ENCODE measurements at places on chromosomes 3 and 15. TPM values are rescaled to one million over a fixed set of nuclear protein-coding genes. Genes with fewer than 3 reads are reported as not detected.

DNA sequence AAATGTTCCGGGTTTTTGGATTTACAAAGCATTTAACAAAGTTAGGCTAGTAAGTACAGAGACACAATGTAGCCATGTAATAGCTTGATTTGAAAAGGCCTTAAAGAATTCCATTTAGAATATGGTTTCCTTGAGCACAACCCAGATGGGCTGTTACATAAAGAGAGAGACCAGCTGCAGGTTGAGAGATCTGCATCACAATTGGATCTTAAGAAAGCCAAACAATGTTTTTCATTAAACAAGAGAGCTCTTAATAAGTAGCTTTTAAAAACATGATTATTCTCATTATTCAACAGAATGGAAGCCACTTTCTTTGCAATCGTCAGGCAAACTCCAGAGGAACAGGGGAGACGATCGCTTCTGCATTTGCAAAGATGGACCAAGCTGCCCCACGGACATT, 300.3 kb downstream of the OCA2 start:
- no peak for DNase-seq

The IL17RE gene
- total RNA-seq: 7.7 TPM

DNA sequence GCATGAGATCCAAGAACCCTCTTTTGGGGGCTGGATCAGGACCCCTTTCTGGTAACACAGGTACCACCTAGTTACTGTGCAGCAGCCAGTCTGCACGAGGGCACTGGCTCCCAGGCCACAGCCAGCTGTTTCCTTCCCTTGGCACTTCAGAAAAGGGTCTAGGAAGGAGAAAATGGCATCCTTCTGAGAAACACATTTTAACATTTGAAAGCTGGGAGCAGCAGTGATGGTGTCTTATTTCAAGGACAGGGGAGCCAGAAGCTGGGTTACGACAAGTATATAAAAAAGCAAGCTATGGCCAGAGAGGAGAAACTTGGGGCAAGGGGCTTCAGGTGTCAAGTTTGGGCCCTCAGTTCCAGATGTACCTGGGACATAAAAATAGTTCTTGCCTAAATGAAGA, 282.8 kb downstream of the CTNNB1 start:
- DNase-seq: no peak

- no peak for DNase-seq
These were observed 450.3 kb downstream of the IL5RA start for GRCh38 chr3:2659896-2660295.

DNA sequence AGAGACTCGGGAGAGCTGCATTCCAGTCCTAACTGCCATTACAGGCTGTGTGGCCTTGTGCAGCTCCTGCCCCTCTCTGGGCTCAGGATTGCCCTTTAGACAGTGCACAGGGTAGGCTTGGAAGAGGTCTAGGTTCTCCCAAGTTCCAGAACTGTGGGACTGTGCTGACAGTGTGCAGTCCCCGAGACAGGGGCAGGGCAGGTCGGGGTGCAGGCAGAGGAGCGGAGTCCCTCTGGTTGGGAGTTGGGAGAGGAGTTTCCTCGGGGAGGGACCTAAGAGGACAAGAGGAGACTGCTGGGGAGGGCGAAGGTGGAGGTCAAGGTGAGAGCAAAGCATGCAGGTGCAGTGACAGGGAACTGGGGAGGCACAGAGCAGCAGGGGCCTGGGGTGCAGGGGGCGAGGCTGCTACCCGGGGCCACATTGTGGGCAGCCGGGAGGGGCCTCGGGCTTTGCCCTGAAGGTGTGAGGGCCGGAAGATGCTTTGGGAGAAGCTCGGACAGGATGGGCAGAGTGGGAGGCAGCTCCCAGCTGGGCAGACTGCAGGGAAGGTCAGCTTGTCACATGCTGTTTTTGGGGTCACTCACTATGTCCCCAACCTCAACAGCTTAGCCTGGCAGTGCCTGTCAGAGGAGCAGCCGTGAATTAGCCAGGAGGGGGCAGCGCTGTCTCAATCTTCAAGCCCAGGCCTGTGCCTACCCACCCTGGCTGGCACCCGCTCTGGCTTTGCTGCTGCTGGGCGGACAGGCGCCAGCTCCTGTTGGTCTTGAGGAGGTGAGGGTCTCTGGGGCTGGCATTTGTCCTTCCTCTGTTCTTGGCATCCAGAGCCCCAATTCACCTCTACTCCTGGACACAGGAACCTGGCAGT, 15.4 kb upstream of the CSPG4 start:
- no peak for DNase-seq

DNA sequence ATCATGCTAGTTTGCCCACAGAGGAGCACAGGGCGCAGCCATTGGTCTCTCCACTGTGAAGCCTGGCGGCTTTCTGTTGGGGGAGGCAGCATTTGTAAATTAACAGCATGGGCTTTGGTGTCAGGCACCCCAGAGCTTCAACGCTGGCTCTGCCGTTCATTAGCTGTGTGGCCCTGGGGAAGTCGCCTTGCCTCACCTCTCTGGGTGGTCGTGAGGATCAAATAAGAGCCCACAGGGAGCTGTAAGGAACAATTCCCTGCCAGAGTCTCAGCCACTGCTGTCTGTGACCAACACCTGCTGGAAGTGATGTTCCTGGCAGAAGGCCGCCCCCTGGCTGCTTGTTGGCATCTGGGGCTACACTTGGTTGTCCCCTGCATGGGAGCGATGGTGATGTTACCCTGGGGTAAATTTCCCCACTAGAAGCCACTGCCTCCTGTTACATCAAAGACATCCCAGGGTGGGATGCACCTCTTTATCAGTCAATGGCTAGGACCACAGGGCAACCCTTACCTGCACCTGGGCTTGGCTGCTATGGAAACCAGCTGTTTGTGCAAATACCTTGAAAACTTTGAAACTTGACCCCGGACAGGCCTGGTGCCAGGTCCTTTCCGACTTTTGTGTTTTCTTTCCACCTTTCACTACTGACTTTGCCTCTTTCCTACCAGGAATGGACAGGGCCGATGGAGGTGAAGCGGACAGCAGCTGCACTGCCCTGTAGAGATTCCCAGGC, 36.9 kb downstream of the DNASE1L3 start:
- no peak for DNase-seq

The MESP1 gene
- total RNA-seq: 4.0 TPM

The MAGI1 gene
- total RNA-seq: 30.3 TPM

DNA sequence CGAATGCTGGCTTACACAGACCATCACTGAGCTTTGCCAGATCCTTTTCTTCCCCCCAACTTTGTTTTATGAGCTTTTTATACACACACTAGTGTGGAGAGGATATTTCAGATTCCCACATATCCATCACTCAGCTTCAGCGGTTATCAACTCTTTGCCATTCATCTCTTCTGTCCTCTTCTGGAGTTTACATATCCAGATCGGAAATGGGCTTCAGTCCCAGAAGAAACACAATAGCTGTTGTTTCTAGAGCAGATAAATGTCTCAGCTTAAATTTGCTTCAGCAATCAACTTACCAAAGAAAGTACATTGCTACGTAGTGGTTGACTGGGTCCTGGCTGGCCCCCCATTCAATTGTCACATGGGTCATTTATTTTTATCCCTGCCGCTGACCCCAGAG, 185.9 kb upstream of the BHLHE40 start:
- no peak for DNase-seq

- no peak for DNase-seq
These were observed 34.5 kb upstream of the TMEM42 start for GRCh38 chr3:44827196-44827595.

The CYP8B1 gene
- total RNA-seq: not detected

DNA sequence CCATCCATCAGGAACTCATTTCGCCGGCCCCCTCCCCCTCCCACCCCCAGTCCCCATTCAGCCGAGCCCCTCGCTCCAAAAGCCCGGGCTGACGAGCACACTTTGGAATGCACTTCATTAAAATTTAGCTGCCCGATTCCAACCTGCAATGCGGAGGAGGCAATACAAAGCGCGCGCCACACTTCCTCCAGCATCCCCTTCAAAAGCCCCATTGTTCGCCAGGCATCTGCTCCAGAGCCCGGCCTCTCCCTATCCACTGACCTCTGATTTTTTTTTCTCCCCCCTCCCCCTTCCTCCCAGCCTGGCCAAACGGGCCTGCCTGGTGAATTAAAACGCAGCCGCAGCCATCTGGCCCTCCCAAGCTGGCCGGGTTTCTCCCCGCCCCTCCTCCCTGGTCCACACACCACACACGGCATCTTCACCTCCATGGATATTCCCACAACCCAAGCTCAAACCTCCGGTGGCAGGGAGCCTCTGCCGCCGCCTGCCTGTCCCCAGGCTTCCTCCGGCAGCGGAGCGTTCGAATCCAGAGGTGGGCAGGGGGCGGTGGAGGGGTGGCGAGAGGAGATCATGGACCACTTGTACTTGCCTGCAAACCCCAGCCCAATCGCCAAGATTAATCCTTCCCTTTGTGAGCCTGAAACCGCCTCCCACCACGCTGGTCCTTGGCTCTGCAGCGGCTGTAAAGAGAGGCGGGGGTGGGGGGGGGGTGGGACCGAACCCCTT, 441.3 kb downstream of the MAGI1 start:
- DNase-seq: no peak

DNA sequence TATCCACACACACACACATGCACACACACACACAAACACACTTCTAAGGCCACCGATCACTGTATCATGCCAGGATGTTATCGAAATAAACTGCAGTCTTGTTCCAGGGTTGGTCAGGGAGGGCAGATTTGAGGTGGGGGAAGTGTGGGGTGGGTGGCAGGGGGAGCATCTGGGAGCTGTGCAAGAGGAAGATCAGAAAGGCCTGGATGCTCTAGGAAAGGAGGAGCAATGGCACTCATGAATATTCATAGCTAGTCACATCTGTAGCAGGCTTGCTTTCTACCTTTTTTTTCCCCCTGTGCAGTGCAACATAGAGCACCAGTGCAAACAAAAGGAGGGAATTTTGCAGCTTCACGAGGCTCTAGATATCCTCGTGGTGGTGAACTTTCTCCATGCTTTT, 84.9 kb downstream of the MEIS2 start:
- no peak for DNase-seq

The AMIGO3 gene
- 2.8 TPM for total RNA-seq

Measured in omental fat pad (tissue), 4 donors.